ENCODE measurements at places on chromosomes 2 and 18.

- no peak overlapping the region for H3K27ac ChIP-seq
- H3K4me1 ChIP-seq: no peaks in the 10 kb centered on the region
- H3K4me3 ChIP-seq: no peak overlapping the region
- no peak for DNase-seq
Measured at GRCh38 chr18:4256766-4257417, 198.2 kb downstream of the DLGAP1 start.

- no peak for DNase-seq
- no peaks in the 10 kb centered on the region for H3K27me3 ChIP-seq
- H3K4me3 ChIP-seq: no peak overlapping the region
Measured at GRCh38 chr2:24893934-24894333, 26.1 kb downstream of the ADCY3 start.

- H3K4me3 ChIP-seq: no peak overlapping the region
- H3K27ac ChIP-seq: no peak overlapping the region
- peaks cover 7% of the 10 kb centered on the region for H3K4me1 ChIP-seq
- no peaks in the 10 kb centered on the region for H3K27me3 ChIP-seq
Measured at GRCh38 chr2:230127195-230127594, 58.5 kb upstream of the SLC16A14 start.

- no peak for DNase-seq
- no peaks in the 10 kb centered on the region for H3K36me3 ChIP-seq
- no peak overlapping the region for H3K27ac ChIP-seq
- no peak overlapping the region for H3K4me3 ChIP-seq
Measured at GRCh38 chr2:222774941-222775340, 85.9 kb upstream of the ACSL3 start.

DNA sequence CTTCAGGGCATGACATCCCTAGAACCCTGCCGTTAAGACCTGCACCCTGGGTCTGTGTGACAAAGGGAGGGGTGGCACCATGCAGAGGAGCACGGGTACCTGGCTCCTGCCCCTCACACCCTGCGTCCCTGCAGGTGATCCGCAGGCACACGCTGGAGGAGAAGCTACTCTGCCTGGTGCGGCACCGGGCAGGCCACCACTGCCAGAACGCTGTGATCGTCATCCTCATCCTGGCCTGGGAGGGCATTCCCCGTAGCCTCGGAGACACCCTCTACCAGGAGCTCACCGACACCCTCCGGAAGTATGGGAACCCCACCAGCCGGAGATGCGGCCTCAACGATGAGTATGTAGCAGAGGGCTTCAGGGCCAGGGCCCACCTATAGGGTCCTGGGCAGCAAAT is 60.0 kb downstream of the BOLA3 start:
- no peak overlapping the region for H3K27ac ChIP-seq
- no peaks in the 10 kb centered on the region for H3K27me3 ChIP-seq
- H3K4me1 ChIP-seq: no peaks in the 10 kb centered on the region
- no peak for DNase-seq

DNA sequence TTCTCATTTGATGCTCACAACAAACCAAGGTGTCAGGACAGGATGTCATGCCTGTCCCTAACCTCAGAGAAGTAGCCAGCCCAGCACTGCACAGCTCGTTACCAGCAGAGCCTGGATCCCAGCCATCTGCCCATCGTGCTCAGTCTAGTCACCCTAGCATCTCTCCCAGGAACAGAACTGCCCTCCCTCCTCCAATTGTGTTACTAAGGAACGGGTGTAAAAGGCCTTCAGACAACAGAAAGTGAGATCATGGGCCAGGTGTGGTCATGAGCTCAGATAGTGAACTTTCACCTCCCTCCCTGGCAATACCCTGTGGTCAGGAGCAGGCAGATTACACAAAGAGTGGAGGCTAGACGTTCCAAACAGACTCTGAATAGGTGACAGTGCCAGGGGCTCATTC is 111.8 kb upstream of the PPP1CB start:
- H3K4me3 ChIP-seq: no peak overlapping the region

GRCh38 chr2:143617803-143618415 is 488.7 kb downstream of the ARHGAP15 start:
- peaks cover 6% of the 10 kb centered on the region for H3K36me3 ChIP-seq
- H3K4me3 ChIP-seq: no peak overlapping the region
- no peak for DNase-seq
- no peaks in the 10 kb centered on the region for H3K27me3 ChIP-seq
- no peaks in the 10 kb centered on the region for H3K4me1 ChIP-seq

- no peak for DNase-seq
- peak overlapping the region; percentile 86 for H3K4me3 ChIP-seq
- no peaks in the 10 kb centered on the region for H3K27me3 ChIP-seq
- peak overlapping the region; percentile 94 for H3K27ac ChIP-seq
- H3K36me3 ChIP-seq: peaks cover 41% of the 10 kb centered on the region
Measured at GRCh38 chr2:43223521-43224001, 2.8 kb downstream of the ZFP36L2 start.

DNA sequence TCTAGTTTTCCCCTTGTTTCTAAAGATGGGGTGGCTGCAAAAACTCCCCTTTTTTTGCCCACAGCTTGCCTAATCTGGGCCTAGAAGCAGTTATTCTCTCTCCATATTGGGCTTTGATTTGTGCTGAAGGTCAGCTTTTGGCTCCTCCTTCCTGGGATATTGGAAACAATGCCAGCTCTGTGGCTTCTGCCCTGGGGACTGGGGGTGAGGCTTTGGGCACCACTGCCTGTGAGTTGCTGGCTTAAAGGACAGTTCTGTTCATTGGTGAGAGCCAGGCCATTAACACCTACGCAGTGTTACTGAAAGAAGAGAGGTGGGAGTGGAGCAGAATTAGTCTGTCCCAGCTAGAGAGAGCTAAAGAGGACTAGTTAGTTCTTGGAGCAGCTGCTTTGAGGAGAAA is 4.3 kb downstream of the UBXN2A start:
- no peak overlapping the region for H3K27ac ChIP-seq
- DNase-seq: no peak
- H3K36me3 ChIP-seq: no peaks in the 10 kb centered on the region

DNA sequence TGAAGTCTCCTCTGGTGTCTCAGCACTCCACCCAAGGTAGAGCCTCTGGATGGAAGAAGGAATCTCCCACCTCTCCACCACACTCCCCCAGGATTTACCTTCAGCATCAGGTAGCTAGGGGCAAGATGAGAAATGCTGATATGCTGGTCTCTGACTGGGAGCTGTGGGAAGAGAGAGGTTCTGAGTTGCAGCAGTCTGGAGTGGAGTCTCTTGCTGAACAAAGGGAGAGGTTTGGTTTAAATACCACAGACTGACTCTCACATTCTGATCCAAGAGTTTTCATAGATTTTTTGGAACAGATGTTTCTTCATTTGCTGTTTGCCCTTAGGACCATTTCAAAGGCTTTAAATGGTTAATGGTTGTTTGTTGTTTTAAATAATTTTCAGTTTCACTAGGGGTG is 1.1 kb upstream of the CFLAR start:
- H3K36me3 ChIP-seq: no peaks in the 10 kb centered on the region
- H3K4me1 ChIP-seq: peaks cover 36% of the 10 kb centered on the region
- no peak for DNase-seq
- H3K4me3 ChIP-seq: no peak overlapping the region

DNA sequence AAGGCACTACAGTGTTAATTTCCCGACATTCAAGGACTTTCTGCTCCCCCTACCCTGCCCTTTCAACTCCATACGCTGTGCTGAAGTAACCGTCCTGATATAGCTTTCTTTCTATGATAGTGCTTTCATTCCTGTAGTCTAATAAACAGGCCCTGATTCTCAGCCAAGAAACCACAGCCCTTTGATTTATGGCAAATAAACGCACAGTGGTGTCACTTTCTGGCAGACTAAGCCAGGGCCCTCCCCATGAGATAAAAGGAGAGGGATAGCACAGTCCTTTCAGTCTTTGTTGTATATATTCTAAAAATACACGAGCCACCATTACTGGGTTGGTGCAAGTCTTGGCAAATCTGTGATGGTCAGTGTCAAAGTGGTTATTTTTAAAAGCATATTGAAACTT is 291.2 kb downstream of the ALPK2 start:
- no peaks in the 10 kb centered on the region for H3K4me1 ChIP-seq
- DNase-seq: no peak
- no peak overlapping the region for H3K27ac ChIP-seq
- no peaks in the 10 kb centered on the region for H3K36me3 ChIP-seq
- H3K4me3 ChIP-seq: no peak overlapping the region

GRCh38 chr18:6060149-6060548 is 164.8 kb upstream of the TMEM200C start:
- no peaks in the 10 kb centered on the region for H3K36me3 ChIP-seq
- no peak overlapping the region for H3K4me3 ChIP-seq
- no peaks in the 10 kb centered on the region for H3K4me1 ChIP-seq
- no peak overlapping the region for H3K27ac ChIP-seq

GRCh38 chr2:12577567-12578253 is 139.0 kb upstream of the TRIB2 start:
- no peak overlapping the region for H3K4me3 ChIP-seq
- H3K27me3 ChIP-seq: no peaks in the 10 kb centered on the region
- no peak overlapping the region for H3K27ac ChIP-seq
- no peaks in the 10 kb centered on the region for H3K4me1 ChIP-seq
- DNase-seq: no peak

- no peak overlapping the region for H3K27ac ChIP-seq
- H3K36me3 ChIP-seq: no peaks in the 10 kb centered on the region
- no peak overlapping the region for H3K4me3 ChIP-seq
- H3K27me3 ChIP-seq: no peaks in the 10 kb centered on the region
- peaks cover 4% of the 10 kb centered on the region for H3K4me1 ChIP-seq
Measured at GRCh38 chr2:118169359-118170005, 81.2 kb downstream of the INSIG2 start.

- no peaks in the 10 kb centered on the region for H3K27me3 ChIP-seq
- no peaks in the 10 kb centered on the region for H3K4me1 ChIP-seq
- DNase-seq: no peak
- H3K4me3 ChIP-seq: no peak overlapping the region
Measured at GRCh38 chr2:1631292-1632001, 112.9 kb downstream of the PXDN start.

DNA sequence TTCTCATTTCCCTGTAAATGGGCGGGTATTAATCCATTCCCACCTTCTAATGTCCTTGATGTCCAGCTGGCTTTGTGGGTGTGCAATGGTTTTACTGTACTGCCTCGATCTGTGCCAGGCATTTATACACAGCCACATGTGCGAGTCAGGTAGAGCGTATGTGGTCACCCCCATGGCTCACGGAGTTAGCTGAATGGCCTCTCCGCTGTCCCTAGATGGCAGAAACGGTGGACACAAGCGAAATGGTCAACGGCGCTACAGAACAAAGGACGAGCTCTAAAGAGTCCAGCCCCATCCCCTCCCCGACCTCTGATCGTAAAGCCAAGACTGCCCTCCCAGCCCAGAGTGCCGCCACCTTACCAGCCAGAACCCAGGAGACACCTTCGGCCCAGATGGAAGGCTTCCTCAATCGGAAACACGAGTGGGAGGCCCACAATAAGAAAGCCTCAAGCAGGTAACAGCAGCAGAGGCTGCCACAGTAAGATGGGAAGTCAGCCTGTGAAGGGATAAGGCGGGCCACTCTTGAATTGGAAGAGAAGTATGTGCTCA is 59.1 kb upstream of the EML6 start:
- no peaks in the 10 kb centered on the region for H3K4me1 ChIP-seq
- no peak overlapping the region for H3K4me3 ChIP-seq
- H3K27me3 ChIP-seq: no peaks in the 10 kb centered on the region
- H3K36me3 ChIP-seq: peaks cover 18% of the 10 kb centered on the region

GRCh38 chr2:189638301-189639006 is 22.8 kb upstream of the ASNSD1 start:
- no peaks in the 10 kb centered on the region for H3K36me3 ChIP-seq
- H3K4me1 ChIP-seq: no peaks in the 10 kb centered on the region
- no peak overlapping the region for H3K4me3 ChIP-seq
- no peak overlapping the region for H3K27ac ChIP-seq
- DNase-seq: no peak

DNA sequence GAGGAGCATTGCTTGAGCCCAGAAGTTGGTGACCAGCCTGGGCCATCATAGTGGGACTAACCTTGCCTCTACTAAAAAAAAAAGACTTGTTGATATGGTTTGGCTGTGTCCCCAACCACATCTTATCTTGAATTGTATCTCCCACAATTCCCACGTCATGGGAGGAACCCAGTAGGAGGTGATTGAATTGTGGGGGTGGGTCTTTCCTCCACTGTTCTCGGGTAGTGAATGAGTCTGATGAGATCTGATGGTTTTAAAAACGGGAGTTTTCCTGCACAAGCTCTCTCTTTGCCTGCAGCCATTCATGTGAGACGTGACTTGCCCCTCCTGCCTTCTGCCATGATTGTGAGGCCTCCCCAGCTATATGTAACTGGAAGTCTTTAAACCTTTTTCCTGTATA is 47.0 kb downstream of the PROC start:
- H3K4me3 ChIP-seq: no peak overlapping the region
- no peak for DNase-seq
- H3K27ac ChIP-seq: no peak overlapping the region
- peaks cover 3% of the 10 kb centered on the region for H3K36me3 ChIP-seq
- peaks cover 11% of the 10 kb centered on the region for H3K4me1 ChIP-seq

DNA sequence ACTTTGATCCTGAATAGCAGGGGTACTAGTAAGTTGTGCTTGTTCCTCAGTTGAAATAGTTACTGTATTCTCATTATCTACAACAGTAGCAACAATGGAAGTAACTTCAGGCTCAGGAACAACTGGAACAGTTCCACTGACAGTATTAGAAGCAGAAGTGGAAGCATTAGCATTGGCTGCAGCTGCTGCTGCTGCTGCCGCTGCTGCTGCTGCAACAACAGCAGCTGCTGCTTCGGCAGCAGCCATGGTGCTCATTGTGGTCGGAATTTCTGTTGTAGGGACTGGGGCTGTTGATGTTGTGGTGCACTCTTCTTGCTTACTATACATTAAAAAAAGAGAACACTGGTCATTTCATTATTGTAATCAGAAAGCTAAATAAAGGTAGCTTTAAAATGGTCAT is 40.8 kb downstream of the PRPF40A start:
- H3K4me1 ChIP-seq: no peaks in the 10 kb centered on the region
- no peak for DNase-seq
- no peak overlapping the region for H3K27ac ChIP-seq

- no peaks in the 10 kb centered on the region for H3K27me3 ChIP-seq
- H3K36me3 ChIP-seq: no peaks in the 10 kb centered on the region
- no peaks in the 10 kb centered on the region for H3K4me1 ChIP-seq
- no peak overlapping the region for H3K4me3 ChIP-seq
- no peak overlapping the region for H3K27ac ChIP-seq
Measured at GRCh38 chr2:205138735-205139134, 543.6 kb upstream of the NRP2 start.

DNA sequence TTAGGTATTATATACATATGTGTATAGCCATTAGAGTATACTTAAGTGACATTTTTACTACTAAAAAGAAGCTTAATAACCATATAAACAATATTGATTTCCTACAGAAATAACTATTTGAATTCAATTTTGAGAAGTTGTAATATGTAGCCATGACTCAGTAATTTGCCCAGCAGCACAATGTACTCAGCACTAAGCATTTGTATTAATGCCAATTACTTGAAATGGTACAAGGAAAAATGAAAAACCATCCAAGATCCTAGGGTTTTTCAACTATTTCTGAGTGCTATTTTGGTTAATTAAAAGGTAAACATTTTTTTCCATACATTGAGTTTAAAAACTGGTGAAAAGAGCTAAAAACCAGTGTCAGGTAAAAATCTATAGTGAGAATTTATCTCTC is 324.0 kb downstream of the KCNJ3 start:
- no peaks in the 10 kb centered on the region for H3K4me1 ChIP-seq
- no peak for DNase-seq
- H3K36me3 ChIP-seq: no peaks in the 10 kb centered on the region
- H3K27me3 ChIP-seq: no peaks in the 10 kb centered on the region
- H3K4me3 ChIP-seq: no peak overlapping the region

- H3K36me3 ChIP-seq: no peaks in the 10 kb centered on the region
- no peak overlapping the region for H3K27ac ChIP-seq
- no peaks in the 10 kb centered on the region for H3K4me1 ChIP-seq
- DNase-seq: no peak
Measured at GRCh38 chr2:120509213-120509815, 163.4 kb downstream of the INHBB start.

Measured in T-cell (primary cell).